Testis (tissue), 5 donors: ENCODE measurements at places on chromosomes 6 and 20. TPM values are rescaled to one million over a fixed set of nuclear protein-coding genes. Genes with fewer than 3 reads are reported as not detected.

GRCh38 chr20:24507182-24507853, 37.9 kb downstream of the SYNDIG1 start:
- no peak for DNase-seq
- H3K4me1 ChIP-seq = no peaks in the 10 kb centered on the region
- H3K4me3 ChIP-seq = no peak overlapping the region
- H3K27ac ChIP-seq = no peak overlapping the region

Gene BPIFB4
- 1.2 TPM for total RNA-seq

DNA sequence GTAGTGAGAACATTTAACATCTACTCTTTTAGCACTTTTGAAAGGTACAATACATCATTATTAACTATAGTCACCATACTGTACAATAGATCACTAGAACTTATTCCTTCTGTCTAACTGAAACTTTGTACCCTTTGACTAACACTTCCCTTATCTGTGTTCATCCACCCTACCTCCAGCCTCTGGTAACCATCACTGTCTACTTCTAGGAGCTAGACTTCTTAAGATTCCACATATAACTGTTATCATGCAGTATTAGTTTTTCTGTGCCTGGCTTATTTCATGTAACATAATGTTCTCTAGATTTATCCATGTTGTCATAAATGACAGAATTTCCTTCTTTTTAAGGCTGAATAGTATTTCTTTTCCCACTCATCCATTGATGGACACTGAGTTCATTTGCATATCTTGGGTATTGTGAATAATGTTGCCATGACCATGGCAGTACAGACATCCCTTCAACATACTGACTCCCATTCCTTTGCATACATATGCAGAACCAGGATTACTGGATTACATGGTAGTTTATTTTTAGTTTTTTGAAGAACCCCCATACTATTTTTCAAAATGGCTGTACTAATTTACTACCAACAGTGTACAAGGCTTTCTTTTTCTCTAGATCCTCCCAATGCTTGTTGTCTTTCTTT, 135.7 kb downstream of the MOXD1 start:
- no peaks in the 10 kb centered on the region for H3K36me3 ChIP-seq
- H3K4me3 ChIP-seq = no peak overlapping the region
- H3K27ac ChIP-seq = no peak overlapping the region
- no peaks in the 10 kb centered on the region for H3K27me3 ChIP-seq
- no peaks in the 10 kb centered on the region for H3K4me1 ChIP-seq

DNA sequence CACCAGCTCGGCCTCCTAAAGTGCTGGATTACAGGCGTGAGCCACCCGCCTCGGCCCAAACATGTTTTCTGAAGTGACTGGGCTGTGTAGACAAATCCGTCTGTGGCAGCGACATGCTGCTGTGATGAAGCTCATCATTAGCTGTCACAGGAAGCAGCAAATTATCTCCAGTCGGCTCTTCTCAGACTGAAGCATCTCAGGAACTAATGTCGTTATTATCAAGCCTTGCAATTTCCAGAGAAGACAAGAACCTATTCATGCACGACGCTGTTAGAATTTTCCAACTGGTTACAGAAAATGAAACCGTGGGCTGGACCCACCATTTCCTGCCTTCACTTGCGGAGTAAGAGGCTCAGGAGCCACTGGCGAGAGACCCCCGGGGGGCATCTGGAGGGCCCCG, 17.1 kb upstream of the NTSR1 start:
- no peaks in the 10 kb centered on the region for H3K27me3 ChIP-seq
- H3K4me1 ChIP-seq = no peaks in the 10 kb centered on the region
- H3K4me3 ChIP-seq = no peak overlapping the region

DNA sequence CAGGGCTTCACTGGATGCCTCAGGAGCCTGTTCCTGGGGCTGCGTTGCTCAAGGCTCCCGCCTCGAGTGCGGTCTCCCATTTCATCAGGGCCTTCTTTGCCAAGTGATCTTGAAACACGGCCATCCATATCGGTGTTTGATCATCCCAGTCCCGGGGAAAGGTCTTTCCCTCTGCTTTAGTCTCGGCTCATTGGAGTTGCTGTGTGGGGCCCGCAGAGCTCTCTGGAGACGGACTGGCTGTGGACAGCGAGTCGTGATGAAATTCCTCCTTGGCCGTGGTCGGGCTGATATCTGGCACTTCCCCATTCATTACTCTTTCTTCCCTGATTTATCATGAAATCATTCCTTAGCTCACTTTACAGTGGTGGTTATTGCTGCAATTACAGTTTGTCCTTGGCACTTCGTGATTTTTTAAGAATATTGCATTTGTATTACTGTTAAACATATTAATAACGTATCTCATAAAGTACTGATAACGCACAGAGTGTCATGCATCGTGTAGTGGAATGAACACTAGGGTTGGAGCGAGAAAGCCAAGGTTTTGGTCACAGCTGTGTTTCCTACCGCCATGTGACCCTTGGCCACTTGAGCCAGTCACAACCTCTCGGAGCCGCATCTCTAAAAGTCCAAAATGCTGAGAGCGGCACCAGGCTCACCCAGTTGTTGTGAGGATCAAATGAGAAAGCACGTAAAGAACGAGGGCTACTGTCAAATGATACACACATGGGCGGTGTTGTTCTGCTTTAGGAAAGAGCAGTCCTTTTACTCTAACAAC, 71.8 kb downstream of the MTHFD1L start:
- H3K27me3 ChIP-seq = no peaks in the 10 kb centered on the region
- H3K27ac ChIP-seq = no peak overlapping the region
- no peaks in the 10 kb centered on the region for H3K4me1 ChIP-seq
- no peak overlapping the region for H3K4me3 ChIP-seq

- no peaks in the 10 kb centered on the region for H3K27me3 ChIP-seq
- H3K27ac ChIP-seq = no peak overlapping the region
- no peaks in the 10 kb centered on the region for H3K4me1 ChIP-seq
- no peak overlapping the region for H3K4me3 ChIP-seq
These were observed 79.1 kb downstream of the SNAP25 start for GRCh38 chr20:10297684-10298240.

DNA sequence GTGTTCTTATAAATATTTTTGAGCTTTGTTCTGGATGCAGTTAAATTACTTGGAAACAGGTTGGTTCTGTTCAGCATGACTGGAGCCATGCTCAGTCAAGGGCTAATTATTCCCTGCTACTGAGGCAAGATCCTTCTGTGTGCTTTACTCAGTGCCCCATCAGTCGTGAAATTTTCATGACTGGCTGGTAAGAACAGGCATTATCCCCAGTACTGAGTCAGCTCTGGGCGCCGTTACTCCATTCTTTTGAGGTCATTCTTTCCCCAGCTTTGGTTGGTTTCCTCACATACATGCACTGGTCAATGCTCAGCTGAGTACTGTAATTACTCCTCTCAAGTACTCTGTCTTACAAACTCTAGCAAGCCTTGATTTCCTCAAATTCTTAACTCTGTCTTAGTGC, 71.3 kb downstream of the CDKAL1 start:
- H3K27ac ChIP-seq = no peak overlapping the region
- DNase-seq = no peak
- no peak overlapping the region for H3K4me3 ChIP-seq

Gene TRIM15
- 0.25 TPM for total RNA-seq
